ENCODE measurements at places on chromosomes 2 and 18.

- no peak for DNase-seq
Measured at GRCh38 chr2:125386074-125386473, 1269.9 kb upstream of the GYPC start.

DNA sequence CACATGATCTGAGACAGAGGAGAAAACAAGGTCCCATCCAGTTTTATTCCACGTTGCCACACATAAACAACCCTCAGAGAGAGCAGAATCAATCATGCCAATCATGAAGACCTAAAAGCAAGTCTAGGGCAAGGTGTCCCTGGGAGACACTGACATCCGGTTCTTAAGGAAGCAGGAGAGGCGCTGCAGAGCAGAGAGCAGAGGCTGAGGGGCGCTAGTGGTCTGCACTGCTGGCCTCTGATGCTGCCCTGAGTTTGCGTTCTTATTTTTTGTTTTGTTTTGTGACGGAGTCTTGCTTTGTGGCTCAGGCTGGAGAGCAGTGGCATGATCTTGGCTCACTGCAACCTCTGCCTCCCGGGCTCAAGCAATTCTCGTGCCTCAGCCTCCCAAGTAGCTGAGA lies 83.3 kb downstream of the SMIM21 start:
- DNase-seq = no peak

- DNase-seq = no peak
Measured at GRCh38 chr18:28771849-28772248, 594.9 kb upstream of the CDH2 start.

GRCh38 chr18:79873449-79874110 lies 75.8 kb downstream of the KCNG2 start:
- DNase-seq = peak; percentile 88

GRCh38 chr2:45890819-45891218 lies 239.3 kb downstream of the PRKCE start:
- no peak for DNase-seq

DNA sequence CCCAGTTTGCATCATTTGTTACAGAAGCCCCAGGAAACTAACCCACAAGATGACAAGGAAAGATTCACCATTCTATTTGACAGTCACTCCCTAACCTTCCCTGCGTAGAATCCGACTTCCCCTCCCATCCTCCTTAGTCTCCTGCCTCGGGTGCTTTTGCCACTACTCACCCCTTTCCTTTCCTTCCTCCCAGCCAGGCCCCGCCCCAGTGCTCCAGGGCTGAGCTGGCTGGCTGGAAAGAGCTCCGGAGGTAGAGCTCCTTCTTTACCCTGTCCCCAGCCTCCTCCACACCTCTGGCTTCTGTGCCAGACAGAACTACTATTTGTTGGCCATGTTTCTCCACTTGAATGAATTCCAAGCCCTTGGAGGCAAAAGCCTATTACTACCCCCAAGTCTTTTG lies 317.6 kb upstream of the NCKAP5 start:
- no peak for DNase-seq

- no peak for DNase-seq
Measured at GRCh38 chr2:17328161-17328560, 190.1 kb downstream of the RAD51AP2 start.

GRCh38 chr2:231037202-231037730 lies at the start of gene C2orf72:
TSS of gene C2orf72 (plus strand) at chr2:231037523. CDS start at chr2:231037566, 43 bp downstream.
- DNase-seq = no peak

GRCh38 chr2:28216331-28216730 lies 176.3 kb upstream of the FOSL2 start:
- no peak for DNase-seq

GRCh38 chr2:221488136-221488807 lies 83.8 kb downstream of the EPHA4 start:
- no peak for DNase-seq

DNA sequence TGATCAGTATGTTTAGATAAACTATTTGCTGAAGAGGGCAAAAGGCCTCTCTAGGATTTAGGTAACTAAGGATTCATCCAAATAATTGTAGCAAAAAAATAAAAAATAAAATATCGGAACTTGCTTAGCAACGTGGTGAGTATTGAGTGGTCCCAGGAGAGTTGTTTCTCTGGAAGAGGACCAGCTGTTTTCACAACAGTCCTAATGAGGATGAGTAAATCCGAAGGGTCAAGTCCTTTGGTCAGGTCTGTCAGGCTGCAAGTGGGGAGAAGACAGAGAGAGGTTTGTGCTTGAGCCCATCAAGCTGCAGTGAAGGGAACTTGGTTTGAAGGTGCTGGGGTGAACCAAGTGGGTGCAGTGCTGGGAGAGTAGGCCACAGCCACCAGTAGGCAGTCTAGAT lies 539.2 kb downstream of the SLC4A3 start:
- DNase-seq = no peak

DNA sequence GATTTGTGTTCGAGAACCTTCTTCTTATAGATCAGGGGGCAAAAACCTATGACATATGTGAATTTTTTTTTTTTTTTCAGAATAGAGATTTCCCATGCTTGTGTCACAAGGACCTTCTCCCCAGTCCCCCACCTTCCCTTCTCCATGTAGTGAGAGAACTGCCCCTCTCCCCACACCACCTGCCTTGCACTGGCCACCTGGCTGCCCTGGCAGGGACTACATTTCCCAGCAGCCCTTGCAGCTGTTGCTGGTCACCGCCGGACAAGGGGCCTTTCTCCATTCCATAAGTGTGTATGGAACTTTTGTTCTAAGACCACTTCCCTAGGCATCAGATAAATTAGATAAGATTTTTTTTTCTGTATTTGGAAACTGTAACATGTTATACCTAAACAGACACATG lies 22.2 kb downstream of the MBP start:
- no peak for DNase-seq

- no peak for DNase-seq
Measured at GRCh38 chr2:26245810-26246209, 1.1 kb downstream of the HADHB start.

DNA sequence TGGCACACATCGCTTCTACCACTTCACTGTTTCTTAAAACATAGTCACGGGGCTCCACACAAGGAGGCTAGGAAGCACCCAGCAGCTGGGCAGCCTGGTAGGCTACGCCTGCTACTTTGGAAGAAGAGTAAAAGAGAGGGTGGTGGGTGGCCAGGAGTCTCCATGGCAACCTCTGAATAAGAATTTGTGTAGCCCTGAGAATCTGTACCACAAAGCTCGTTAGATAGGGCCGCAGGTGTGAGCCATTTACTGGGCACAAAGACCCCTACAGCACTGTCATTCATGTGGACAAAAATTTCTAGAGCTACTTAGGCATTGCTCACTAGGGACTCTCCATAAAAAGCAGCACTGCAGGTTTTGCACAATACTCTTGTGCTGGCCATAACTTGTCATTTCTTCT lies 166.4 kb upstream of the MSH6 start:
- no peak for DNase-seq

- DNase-seq = no peak
Measured at GRCh38 chr2:54949431-54949830, 100.8 kb downstream of the RTN4 start.

- no peak for DNase-seq
Measured at GRCh38 chr2:201558232-201558631, 85.1 kb downstream of the TMEM237 start.

- DNase-seq = peak; percentile 26
Measured at GRCh38 chr2:120236791-120237190, 13.6 kb upstream of the TMEM185B start.

GRCh38 chr18:51089691-51090090 lies 59.7 kb downstream of the SMAD4 start:
- no peak for DNase-seq

GRCh38 chr2:159953136-159953823 lies 109.1 kb downstream of the PLA2R1 start:
- DNase-seq = no peak

GRCh38 chr2:137138263-137138662 lies 372.9 kb downstream of the THSD7B start:
- no peak for DNase-seq
